T-helper 2 cell (primary cell): ENCODE measurements at places on chromosomes 16 and 17.

DNA sequence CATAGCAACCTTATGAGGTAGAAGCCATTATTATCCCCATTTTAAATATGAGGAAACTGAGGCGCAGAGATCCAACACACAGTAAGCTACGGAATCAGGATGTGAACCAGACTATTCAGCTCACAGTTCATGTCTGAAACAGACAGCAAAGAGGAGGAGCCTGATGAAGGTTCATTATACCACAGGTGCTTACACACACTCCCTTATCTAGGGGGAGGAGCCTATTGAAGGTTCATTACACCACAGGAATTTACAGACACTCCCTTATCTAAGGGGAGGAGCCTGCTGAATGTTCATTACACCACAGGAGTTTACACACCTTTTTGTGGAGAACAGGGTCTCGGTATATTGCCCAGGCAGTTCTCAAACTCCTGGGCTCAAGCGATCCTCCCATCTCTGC is 21.9 kb downstream of the C16orf95 start:
- no peak for DNase-seq

DNA sequence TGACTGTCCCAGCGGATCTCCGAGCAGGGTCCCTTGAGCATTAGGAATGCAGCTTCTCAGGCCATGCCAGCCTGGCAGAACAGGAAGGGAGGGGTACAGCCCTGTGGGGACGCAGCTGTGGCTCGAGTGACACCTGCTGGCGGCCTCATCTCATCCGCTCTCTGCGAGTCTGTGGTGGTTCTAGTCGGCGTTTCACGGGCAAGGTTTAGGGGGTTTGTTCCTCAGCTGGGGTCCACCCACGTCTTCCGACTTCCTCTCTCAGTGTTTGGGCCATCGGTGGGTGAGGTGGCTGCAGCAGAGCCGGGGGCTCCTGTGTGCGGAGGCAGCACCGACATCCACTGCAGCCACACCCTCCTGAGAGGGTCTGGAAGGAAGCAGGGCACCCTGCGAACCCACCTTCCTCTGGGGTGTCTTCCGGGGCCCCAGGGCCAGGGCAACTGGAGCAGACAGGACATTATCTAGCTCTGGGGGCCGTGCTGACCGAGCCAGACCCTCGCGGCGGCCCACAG is 33.3 kb downstream of the JPH3 start:
- DNase-seq = peak; percentile 47

- DNase-seq = no peak
These were observed 53.6 kb upstream of the SCNN1B start for GRCh38 chr16:23248261-23249194.

- no peak for DNase-seq
These were observed 122.4 kb upstream of the NUDT7 start for GRCh38 chr16:77599793-77600415.

GRCh38 chr17:53794875-53795274 is 27.9 kb upstream of the KIF2B start:
- no peak for DNase-seq

GRCh38 chr16:81107511-81107910 is 11.3 kb upstream of the GCSH start:
- DNase-seq = no peak

- DNase-seq = no peak
These were observed 156.4 kb downstream of the CMIP start for GRCh38 chr16:81601008-81601428.

GRCh38 chr16:58119509-58119845 is 9.7 kb downstream of the CFAP20 start:
- DNase-seq = no peak

DNA sequence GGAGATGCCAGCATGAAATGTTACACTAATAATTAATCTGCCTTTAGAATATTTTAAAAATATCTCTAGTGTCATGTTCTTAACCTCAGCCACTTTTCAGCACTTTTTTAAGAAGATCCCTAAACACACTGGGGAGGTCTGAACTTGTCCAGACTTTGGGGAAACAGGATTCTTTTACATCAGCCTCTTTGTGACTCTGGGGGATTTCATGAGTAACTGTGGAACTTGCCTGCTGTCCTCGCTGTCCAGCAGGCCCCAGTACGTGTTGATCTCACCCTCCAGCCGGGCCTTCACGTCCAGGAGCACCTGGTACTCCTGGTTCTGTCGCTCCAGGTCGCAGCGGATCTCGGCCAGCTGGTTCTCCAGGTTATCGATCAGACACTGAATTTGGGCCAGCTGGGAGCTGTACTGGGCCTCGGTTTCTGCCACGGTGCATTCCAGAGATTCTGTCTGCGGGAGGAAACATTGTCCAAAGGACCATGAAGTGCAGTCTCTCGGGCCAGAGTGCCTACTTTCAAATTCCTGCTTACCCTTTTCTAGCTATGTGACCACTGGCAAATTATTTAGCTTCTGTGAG is 5.5 kb downstream of the KRT40 start:
- DNase-seq = no peak

- no peak for DNase-seq
These were observed 817 bp downstream of the PSKH1 start for GRCh38 chr16:67893743-67894399.

GRCh38 chr16:56724191-56724590 is 5.7 kb upstream of the NUP93 start:
- no peak for DNase-seq

- no peak for DNase-seq
These were observed 19.2 kb downstream of the ADCY7 start for GRCh38 chr16:50285406-50286003.

- DNase-seq = no peak
These were observed 117.3 kb downstream of the OR1D5 start for GRCh38 chr17:2946144-2946543.

DNA sequence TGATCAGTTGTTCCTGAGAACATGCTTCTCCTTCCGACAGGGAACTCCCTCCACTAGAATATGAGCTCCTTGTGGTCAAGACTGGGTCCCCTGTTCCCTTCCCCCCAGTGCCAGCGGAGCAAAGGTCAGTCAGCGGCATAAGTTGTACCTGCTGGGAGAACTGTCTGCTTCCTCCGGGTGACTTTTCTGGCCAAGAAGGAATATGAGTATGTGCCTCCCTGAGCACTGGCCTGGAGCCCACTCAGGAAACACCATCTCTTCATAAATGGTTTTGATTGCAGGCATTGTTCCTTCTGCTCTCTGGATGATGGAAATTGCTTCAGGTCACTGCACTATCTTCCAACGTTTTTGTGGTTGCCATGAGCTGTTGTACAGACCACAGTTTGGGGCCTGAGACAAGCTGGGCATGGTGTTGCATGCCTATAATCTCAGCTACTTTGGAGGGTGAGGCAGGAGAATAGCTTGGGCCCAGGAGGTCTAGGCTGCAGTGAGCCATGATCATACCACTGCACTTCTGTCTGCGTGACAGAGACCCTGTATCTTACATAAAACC is 2.9 kb upstream of the P4HB start:
- DNase-seq = no peak

GRCh38 chr16:67483731-67484525 is 581 bp upstream of the AGRP start:
- DNase-seq = no peak

- DNase-seq = no peak
These were observed 118.9 kb upstream of the CHMP6 start for GRCh38 chr17:80872501-80873306.

DNA sequence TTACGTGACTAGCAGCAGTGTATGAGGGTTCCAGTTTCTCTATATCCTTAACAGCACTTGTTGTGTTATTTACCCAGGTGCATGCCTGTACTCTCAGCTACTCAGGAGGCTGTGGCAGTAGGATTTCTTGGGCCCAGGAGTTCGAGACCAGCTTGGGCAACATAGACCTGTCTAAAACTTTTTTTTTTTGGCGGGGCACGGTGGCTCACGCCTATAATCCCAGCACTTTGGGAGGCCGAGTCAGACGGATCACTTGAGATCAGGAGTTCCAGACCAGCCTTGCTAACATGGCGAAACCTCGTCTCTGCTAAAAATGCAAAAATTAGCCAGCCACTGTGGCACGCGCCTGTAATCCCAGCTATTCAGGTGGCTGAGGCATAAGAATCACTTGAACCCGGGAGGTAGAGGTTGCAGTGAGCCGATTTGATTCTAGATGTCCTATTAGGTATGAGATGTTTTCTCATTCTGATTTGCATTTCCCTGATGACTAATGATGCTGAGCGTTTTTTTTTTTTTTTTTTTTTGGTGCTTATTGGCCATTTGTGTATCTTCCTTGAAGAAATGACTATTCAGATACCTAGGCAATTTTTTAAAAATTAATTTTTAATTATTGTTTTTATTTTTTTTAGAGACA is 13.4 kb downstream of the CASC3 start:
- no peak for DNase-seq

DNA sequence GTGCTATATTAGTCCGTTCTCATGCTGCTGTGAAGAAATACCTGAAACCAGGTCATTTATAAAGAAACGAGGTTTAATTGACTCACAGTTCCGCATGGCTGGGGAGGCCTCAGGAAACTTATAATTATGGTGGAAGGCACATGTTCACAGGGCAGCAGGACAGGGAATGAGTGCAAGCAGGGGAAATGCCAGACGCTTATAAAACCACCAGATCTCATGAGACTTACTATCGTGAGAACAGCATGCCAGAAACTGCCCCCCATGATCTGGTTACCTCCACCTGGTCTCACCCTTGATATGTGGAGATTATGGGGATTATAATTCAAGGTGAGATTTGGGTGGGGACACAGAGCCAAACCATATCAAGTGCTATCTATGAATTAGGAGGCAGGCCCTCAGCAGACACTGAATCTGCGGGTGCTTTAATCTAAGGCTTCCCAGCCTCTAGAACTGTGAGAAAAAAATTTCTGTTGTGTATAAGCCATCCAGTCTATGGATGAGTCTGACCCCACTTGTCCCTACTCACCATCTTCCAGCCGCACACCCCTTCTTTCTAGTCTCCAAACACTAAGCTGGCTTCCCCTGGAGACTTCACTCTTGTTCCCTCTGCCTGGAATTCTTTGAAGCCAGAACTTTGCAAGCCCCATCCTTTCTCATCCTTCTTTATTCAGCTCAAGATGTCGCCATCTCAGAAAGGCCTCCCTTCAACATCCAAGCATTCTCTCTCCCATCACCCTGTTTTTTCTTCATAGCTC is 772 bp upstream of the NUP93 start:
- no peak for DNase-seq

DNA sequence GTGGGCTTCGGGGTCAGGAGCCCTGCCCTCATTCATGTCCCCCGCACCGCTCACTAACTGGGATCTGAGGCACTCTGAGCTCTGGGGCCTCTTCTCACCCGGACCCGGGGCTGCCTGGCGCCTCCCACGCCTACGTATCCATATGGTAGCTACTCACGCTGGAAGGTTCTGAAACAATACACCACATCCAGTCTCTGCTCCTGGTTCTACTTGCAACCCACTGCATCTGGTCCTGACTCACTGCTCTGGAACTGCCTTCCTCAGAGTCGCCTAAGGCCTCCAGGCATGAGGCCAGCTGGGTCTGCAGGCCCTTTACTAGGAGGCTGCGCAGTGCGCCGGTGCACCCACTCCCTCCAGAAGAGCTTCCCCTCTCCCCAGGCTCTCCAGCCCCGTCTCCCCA is 18.1 kb downstream of the USP36 start:
- no peak for DNase-seq

DNA sequence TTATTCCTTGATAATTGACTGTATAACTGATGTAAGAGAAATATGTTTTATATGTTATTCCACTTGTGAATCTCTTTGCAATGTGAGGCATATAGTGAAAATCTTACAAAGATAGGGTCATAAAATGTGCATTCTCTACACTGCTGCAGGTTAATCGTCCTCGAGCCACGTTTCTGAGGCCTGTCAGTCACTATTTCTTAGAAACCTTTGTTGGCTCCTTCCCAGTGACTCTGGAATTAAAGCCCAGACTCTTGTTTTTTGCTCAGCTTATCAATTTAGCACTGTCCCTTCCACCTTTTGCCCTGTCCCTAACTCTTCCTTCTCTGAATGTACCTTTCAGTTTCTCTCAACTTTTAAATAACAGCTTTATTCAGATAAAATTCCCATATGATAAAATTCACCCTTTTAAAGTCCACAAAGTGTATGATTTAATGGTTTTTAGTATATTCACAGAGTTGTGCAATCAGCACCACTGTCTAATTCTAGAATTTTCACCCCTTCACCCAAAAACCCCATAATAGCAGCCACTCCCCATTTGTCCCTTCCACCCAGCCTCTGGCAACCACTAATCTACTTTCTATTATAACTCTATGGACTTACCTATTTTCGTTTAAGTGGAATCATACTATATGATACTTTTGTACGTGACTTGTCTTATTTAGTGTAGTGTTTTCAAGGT is 8.6 kb downstream of the TNRC6A start:
- DNase-seq = no peak

- DNase-seq = no peak
These were observed 8.2 kb downstream of the GLP2R start for GRCh38 chr17:9833922-9834321.

DNA sequence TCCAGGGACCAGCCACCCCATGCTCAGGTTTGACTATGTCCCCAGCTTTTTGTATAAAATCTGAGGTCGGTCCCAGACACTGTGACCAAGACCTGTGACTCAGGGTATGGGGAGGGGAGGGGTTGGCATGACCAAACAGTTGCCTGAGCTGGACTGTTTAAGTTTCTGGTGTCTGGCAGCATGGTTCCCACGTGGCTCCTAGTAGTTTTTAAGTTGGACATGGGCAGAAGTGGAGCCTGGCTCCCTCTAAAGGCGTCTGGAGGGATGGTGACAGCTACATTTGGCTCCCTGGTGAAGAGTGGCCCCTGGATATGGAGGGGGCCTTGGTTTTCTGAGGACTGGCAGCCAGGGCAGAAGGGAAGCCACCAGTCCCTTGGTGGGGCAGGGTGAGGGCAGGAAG is 7.9 kb downstream of the SMCR8 start:
- no peak for DNase-seq

- DNase-seq = no peak
These were observed 7.3 kb downstream of the SPATA2L start for GRCh38 chr16:89693931-89694783.

DNA sequence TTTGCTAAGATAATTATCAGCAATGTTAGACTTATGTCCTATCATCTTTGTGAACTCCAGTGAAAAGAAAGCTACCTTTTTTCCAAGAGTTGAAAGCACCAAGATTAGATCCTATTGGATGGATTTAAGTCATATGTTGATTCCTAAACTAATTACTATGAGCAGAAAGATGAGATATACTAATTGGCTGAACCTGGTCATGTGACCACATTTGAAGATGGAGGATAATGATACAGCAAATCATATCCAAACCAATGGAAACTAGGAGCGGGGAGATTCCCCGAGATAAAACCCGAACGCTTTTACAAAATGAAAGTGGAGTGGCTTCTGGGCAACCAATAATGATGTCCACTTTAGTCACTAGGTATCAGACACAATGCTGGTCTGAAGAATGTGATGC is 1060.2 kb upstream of the EEF2KMT start:
- DNase-seq = no peak
